LHCN-M2 (cell line): ENCODE measurements at places on chromosomes 1 and 21.

DNA sequence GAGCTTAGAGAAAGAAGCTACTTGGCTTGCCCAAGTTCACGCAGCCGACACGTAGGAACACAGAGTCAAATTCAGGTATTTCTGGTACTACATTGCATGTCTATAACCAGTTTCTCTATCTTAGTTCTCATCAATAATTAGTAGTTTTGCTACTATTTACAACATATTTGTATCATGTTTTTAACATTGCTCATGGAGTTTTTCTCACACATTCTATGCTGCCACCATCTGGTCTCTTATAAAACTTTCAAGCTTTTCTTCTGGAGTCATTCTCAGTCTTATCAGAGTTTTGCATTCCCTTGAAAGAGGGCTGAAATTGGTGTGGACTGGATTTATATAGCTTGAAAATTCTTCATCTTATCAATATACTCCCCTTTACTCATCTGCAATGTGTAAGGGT is 118.8 kb upstream of the PALMD start:
- peak; percentile 43 for DNase-seq

DNA sequence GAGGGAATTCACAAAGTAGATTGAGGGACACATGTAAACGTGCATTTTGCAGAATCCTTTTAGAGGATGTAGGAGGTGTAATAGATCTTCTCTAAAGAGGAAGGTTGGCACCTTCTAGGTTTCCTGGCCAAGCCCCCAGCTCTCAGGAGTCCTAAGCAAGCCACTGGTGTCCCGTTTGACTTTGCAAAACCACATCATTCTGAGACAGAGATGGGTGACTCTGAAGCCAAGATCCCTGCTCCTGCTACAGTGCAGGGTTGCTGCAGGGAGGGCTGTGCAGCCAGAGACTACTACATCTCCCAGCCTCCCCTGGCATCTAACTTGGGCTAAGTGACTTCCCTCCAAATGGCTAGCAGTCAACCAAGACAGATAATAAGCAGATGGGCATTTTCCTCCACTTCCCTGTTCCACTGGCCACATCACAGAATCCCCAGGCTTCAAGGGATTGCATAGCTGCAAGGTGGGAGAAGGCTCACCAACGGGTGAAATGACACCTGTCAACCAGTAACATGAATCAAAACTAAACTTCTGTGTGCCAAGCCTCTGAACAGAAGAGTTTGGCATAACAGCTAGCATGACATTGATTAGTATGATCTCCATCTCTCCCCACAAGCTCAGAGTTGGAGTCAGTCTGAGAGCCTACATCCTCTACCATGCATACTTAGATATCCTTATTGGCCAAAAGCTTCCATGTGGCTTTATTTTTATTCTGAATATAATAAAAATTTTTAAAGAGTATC is 129.6 kb upstream of the COA6 start:
- DNase-seq, result no peak

- no peak for DNase-seq
Measured at GRCh38 chr1:21913258-21913657, 23.9 kb downstream of the HSPG2 start.

- DNase-seq, result no peak
Measured at GRCh38 chr1:116453481-116453880, 80.4 kb downstream of the ATP1A1 start.

- no peak for DNase-seq
Measured at GRCh38 chr1:46612937-46613660, 3.5 kb downstream of the MOB3C start.

GRCh38 chr1:62794053-62794452 is 10.1 kb downstream of the ATG4C start:
- no peak for DNase-seq

- no peak for DNase-seq
Measured at GRCh38 chr1:229508823-229509337, 739 bp upstream of the NUP133 start.

- DNase-seq, result no peak
Measured at GRCh38 chr1:119670898-119671297, 22.8 kb upstream of the ZNF697 start.

GRCh38 chr21:39288987-39289386 is 24.4 kb downstream of the BRWD1 start:
- no peak for DNase-seq

DNA sequence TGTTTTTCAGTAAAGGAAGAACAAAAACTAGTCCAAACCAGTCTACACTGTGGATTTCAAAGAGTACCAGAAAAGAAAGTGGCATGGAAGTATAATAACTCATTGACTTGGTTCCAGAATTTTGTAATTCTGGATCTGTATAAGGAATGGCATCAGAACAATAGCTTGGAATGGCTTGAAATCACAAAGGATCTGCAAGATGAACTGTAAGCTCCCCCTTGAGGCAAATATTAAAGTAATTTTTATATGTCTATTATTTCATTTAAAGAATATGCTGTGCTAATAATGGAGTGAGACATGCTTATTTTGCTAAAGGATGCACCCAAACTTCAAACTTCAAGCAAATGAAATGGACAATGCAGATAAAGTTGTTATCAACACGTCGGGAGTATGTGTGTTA is 21.3 kb downstream of the CHODL start:
- DNase-seq, result no peak

- no peak for DNase-seq
Measured at GRCh38 chr1:26352338-26352679, 1.6 kb downstream of the CRYBG2 start.

DNA sequence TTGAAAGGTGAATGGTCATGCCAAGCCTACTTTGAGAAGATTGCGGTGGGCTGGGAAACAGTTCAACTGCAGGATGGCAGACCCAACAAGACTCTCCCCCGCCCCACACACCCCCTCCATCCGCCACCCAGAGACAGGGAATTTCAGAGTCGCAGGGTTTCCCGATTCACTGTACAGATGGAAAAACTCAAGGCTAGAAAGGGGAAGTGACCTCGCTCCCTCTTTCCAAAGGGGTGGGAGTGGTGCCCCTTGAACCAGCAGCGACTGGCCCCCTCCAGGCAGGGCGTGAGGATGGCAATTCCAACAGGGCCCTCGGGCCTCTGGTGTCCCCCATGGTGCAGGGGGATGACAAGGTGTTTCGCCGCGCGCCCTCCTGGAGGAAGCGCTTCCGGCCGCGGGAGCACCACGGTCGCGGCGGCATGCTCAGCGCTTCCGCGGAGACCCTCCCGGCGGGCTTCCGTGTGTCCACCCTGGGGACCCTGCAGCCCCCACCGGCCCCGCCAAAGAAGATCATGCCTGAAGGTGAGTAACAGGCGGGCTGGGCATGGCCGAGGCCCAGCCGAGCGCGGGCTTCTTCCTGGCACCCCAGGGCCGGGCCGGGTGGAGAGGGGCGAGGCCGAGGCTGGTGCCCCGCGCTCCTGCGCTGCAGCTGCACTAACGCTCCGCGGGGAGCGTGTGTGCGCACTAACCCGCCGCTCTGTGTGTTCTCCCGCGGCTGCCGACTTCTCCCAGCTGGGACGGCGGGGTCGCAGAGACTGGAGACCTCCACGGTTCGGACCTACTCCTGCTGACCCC is 10.4 kb downstream of the MYOG start:
- DNase-seq, result no peak

- no peak for DNase-seq
Measured at GRCh38 chr1:206066479-206067171, 13.7 kb downstream of the RHEX start.

GRCh38 chr1:231634323-231635013 is 7.9 kb downstream of the DISC1 start:
- DNase-seq, result no peak

DNA sequence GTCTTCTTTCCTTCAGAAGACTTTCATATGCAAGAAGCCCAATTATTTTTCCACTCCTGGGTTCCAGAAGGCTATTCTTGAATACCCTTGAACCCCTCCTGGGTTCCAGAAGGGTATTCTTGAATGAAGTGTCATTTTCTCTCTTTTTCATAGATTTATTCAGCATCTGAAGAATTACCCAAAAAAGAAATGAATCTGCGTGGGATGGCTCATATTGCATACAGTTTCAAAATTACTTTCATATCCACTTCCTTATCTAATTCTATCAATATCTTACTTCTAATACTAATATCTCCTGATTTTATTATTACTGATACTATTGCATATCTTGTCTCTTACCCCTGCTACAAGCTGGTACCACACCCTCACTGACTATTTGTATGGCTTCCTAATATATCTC is 22.6 kb upstream of the RABGAP1L start:
- DNase-seq, result no peak

DNA sequence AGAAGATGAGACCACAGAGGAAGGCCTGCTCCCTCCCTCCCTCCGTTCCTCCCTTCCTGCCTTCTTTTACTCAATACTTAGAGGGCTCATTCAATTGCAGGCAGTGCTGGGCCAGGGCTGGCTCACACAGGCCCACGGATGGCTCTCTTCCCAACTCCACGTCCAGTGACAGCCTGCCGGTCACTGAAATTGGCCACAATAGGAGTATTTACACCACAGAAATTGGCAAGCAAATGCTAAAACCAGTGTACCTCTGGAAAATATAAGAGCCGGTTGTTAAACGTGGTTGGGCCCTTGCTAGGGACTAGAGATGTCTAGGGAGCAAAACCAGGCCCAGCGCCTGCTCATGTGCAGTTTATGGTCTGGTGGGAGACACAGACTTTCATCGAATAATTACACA is 72.4 kb upstream of the TMEM51 start:
- DNase-seq, result no peak

DNA sequence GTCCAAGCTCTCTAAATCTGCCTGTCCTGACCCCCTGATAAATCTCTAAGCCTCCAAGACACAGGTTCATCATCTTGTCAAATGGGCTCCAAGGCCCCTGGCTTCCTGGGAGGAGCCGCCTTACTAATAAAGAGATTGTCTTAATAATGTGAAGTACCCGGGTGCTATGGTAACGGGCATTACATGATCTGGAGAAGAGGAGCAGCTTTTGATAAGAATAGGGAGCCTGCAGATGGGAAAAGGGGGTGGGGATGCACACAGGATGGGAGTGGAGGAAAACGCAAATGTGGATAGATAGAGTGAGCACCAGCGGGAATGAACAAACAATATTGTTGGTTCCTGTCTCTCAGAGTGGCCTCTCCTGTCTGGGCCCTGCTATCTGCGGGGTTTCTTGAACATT is 11.9 kb upstream of the RXRG start:
- no peak for DNase-seq

DNA sequence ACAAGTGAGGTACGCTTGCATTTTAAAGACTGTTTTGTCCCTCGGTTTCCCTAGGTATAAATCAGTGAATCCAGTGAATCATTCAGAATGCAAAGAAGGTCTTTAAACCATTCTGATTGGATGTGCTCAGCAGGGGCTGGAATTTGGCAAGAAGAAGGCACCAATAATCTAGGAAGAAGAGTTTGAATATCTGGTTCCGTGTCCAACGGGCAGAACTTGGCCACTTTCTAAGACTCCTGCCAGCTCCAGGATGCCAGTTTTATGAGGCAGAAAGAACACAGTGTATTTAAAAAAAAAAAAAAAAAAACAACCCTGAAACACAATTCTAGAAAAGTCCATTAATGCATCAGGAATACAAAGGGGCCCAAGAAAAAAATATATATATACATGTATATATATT is 3.0 kb upstream of the TENT5C start:
- DNase-seq, result no peak

GRCh38 chr1:14901371-14901954 is 252.1 kb upstream of the TMEM51 start:
- DNase-seq, result no peak

GRCh38 chr1:29453502-29454240 is 217.3 kb downstream of the PTPRU start:
- DNase-seq, result peak; percentile 21

DNA sequence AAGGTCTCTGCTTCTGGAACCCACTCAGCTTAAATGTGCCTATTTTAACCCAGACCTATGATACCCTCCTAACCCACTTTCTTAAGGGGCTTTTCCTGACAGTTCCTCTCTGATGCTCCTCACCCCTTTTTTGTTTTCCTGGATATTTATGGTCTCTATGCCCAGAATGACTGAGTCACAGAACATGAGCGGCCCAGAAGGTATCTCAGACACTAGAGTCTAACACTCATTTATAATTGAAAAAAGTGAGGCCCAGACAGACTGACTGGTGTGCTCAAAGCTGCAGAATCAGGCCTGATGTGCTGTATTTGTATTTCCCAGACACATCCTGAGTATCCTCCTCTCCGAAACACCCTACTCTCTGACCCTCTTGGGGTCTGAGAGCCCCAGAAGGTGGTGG is 44.0 kb downstream of the LRRC71 start:
- no peak for DNase-seq

- DNase-seq, result no peak
Measured at GRCh38 chr1:223466151-223466550, 72.9 kb downstream of the CCDC185 start.

GRCh38 chr1:118890851-118891384 is 97.2 kb downstream of the TBX15 start:
- DNase-seq, result no peak

DNA sequence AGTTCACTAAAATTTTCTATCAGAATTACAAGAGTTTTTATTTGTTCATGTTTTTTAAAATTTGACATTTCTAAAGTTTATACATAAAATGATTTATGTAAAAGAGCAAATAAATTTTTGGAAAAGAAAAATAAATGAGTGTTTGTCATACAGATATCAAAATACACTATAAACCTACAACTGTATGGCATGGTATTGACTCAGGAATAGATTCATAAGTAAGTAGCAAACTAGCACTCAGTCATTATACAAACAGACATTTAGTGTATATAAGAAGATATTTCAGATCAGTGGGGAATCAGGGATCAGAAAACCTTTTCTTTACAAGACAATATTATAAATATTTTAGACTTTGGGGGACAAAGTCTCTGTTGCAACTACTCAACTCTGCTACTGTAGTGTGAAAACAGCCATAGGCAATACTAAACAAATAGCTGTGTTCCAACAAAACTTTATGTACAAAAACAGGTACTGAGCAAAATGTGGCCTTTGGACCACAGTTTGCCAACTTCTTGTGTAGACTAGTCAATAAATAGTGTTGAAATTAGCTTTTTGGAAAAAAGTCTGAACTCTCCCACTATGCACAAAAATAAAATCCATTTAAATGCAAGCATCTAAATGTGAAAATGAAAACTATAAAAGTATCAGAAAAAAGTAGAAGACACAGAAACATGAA is 508.8 kb upstream of the CAMK1G start:
- DNase-seq, result no peak

GRCh38 chr21:43609501-43610340 is 49.6 kb downstream of the HSF2BP start:
- no peak for DNase-seq

GRCh38 chr21:19609611-19610010 is 1206.0 kb upstream of the TMPRSS15 start:
- DNase-seq, result no peak

GRCh38 chr1:74847715-74848114 is 114.8 kb downstream of the TYW3 start:
- DNase-seq, result no peak

GRCh38 chr21:43913928-43914327 is 48.9 kb downstream of the AGPAT3 start:
- DNase-seq, result peak; percentile 7

GRCh38 chr1:169509354-169509753 is 23.6 kb upstream of the SLC19A2 start:
- DNase-seq, result peak; percentile 29
